NCI-H1436 (cell line): ENCODE measurements at places on chromosomes 6 and 20.
A peak's percentile ranks its signal among the peaks of the same experiment; 100 is the strongest.

DNA sequence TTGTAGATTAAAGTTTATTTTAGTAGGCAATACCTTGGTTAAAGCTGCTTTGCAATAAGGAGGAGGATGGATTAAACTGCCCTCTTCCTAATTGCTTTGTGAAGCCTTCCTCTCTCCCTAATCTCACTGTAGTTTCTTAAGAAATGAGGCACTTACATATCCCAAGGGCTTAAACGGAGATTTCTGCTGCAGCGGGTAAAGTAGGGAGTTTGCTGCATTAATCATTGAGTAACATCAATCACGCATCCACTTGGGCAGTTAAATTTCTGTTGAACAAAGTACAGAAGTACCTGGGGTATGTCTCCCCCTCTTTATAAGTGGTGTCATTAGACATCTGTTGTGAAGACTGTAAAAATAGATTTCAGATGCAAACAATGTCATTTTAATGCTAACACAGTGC, 29.5 kb upstream of the ARID1B start:
- DNase-seq: peak; percentile 21

DNA sequence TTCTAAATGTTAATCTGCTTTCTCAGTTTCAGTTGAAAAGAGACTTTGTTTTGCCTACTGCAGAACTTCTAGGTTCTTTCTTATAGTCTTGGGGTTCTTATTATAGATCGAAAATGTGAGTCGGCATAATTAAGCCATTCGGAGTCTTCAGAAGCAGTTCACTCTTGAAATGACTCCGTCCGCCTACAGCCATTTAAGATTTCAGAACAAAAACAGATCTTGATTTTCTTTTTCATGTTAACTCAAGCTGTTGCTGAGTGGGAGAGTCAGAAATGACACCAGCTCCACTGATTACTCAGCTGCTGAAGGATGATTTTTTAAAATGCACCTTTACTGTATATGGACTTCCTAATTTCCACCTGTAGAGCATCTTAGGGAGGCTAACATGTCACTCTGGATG, 15.9 kb downstream of the PRDM1 start:
- no peak for DNase-seq

- DNase-seq: no peak
Observed at GRCh38 chr6:79544299-79544927, 7.2 kb upstream of the LCA5 start.

- DNase-seq: no peak
Observed at GRCh38 chr6:45691426-45691825, 313.7 kb upstream of the SUPT3H start.

- DNase-seq: no peak
Observed at GRCh38 chr6:2656460-2657079, 94.2 kb downstream of the MYLK4 start.

DNA sequence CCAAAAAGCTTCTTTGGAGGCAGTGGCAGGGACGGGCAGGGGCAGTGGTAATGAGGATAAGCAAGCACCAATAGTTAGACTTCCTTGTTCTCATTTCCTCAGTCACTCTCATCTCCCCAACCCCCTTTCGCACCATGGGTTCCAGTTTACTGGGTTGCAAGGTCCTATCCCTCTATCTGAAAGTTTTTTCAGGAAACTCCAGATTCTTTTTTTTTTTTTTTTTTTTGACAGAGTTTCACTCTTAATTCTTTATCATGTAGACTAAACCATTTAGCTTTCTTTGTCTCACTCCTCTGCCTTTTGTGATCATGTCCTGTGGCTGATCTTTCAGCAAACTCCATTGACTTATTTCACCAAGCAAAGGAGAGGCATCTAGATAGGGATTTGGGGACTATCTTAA, 51.4 kb upstream of the GMDS start:
- DNase-seq: no peak

GRCh38 chr6:21423106-21423854, 170.3 kb upstream of the SOX4 start:
- DNase-seq: no peak

DNA sequence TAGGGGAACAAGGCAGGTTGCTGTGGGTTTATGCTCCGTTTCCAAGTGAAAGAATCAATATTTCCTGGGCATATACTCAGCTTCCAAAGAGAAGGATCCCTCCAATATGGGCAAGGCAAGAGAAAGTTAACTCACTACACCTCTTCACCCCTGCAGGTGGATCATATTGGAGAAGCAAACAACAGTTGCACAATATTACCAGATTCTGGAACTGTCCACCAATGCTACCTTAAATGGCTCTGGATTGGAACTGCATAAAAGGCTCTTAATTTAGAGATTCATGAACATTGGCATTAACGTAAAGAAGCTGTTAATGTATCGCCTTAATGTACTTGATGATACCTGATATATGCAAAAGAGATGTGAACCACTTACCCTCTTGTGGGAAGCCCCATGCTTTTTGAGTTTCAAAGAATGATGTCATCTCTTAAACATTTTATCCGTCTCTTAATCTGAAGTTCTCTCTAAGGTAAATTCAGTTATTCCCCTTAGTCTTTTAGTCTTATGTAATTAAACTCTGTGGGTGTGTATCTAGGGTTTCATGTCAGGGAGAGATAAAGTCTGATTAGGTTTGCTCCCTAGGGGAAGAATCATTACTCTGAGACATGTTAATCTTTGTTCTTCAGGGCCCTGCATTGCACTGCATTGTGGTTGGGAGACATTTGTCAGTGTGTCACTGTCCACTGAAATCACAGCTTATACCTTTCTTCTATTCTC, 99.5 kb downstream of the PHACTR1 start:
- no peak for DNase-seq

GRCh38 chr20:44601801-44602204, 19.4 kb downstream of the PKIG start:
- DNase-seq: no peak

GRCh38 chr6:109055771-109056235, 38.8 kb downstream of the SESN1 start:
- DNase-seq: no peak

DNA sequence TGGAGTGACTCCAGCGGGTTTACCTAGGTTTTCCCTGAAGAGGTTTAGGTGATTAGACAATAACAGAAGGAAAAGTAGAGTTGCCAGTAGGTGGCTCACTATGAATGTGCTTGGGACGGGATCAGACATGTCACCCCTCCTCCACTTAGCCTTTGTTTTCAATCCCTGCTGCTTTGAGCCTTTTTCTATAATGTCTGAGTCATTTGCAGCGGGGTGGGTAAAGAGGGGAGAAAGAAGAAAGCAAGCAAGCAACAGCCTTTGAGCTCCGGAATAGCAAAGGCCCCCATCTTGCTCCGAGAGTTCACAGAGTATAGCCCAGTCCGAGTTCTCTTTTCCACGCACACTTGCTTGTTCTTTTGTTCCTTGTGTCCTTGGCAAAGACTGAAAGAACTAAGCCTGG, 129.1 kb downstream of the PACRG start:
- peak; percentile 49 for DNase-seq

DNA sequence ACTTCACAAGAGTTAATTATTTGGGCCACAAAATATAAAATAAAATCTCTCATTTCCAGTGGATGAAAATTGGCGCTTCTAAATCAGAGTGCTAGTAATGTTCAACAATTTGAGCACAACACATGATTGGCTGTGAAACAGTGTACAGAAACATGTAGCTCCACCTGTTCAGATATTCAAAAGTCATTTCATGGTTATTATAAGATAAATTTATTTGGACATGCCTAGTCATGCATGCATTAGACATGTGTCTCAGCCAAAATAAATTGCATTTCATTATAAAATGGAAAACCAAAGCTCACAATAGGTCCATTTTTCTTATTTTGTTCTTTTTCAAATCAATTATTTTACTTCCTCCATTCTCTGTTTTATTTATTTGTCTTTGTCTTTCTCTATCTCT, 374.8 kb downstream of the LMBRD1 start:
- DNase-seq: no peak

GRCh38 chr6:42220807-42221206, 3.1 kb upstream of the MRPS10 start:
- DNase-seq: no peak

DNA sequence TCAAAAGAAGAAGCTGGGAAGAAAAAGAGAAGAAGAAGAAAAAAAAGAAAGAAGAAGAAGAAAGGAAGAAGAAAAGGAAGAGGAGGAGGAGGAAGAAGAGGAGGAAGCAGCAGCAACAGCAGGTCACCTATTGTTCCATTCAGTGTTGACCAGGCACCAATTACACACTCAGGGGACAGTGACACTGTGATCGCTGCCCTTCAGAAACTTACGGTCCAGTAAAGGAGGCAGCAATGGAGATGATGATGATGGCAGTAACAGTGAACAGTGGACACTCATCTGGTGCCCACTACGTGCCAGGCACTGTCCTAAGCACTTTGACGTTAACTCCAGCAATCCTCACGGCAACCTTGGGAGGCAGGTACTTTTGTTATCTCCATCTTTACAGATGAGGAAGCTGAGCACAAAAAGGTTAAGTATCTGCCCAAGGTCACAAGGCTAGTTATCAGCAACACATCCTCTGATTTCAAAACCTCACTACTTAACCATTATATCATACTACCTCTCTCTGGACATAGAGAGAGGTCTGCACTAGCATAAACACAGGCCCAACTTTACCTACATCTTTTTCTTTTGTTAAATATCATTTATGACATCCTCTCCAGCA, 83.2 kb downstream of the SLC22A23 start:
- no peak for DNase-seq

DNA sequence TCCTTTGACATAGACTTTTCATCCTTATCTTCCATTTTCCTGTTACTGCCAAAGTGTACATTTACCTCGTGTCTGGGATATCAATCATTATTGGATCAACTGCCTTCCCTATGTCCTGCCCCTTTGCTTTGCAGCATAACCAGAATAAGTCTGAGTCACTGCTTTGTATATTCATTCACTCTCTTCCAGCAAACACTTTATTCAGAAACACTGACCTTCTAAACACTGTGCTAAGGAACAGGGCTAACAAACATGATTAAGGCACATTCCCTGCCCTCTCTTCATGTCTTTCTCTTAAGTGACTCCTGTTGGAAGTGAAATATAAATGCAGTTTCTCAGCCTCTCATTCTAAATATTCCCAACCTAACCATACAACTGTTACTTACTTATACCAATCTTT, 66.9 kb downstream of the COL19A1 start:
- no peak for DNase-seq

GRCh38 chr20:14374196-14374595, 36.8 kb upstream of the FLRT3 start:
- no peak for DNase-seq

DNA sequence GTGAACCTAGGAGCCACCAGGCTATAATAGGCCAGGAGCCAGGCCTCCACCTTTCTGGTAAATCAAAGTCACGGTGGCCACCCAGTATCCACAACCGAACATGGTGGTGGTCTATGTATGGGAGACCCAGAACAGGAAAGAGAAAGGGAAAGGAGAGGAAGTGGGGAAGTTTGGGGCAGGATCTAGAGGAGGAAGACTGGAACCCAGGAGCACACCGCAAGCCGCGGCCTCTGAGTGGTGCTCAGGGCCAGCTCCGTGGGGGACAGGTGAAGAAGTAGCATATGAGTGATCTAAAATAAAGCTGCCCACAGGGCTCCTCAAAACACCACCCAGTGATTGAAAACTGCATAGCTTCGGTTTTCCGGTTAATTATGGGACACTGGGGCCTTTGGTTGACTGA, 214.8 kb downstream of the ZDHHC14 start:
- no peak for DNase-seq

DNA sequence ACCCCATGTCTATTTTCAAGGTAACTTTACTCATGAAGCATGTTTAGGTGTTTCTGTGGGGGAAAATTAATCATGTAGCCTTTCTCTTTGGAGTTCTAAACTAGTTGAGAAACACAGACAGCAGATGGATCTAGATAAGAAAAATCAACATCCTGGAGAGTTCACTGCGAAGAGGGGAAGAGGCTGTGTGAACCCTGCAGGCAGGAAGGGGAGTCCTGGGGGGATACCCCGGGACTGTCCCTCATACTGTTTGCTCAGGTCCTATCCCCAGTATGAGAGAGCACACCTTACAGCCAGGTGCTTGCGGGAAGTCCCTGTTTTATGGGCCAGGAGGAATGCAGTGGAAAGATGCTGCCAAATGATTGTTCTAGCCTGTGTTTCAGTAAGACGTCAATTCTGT, 32.7 kb downstream of the CHMP4B start:
- no peak for DNase-seq

DNA sequence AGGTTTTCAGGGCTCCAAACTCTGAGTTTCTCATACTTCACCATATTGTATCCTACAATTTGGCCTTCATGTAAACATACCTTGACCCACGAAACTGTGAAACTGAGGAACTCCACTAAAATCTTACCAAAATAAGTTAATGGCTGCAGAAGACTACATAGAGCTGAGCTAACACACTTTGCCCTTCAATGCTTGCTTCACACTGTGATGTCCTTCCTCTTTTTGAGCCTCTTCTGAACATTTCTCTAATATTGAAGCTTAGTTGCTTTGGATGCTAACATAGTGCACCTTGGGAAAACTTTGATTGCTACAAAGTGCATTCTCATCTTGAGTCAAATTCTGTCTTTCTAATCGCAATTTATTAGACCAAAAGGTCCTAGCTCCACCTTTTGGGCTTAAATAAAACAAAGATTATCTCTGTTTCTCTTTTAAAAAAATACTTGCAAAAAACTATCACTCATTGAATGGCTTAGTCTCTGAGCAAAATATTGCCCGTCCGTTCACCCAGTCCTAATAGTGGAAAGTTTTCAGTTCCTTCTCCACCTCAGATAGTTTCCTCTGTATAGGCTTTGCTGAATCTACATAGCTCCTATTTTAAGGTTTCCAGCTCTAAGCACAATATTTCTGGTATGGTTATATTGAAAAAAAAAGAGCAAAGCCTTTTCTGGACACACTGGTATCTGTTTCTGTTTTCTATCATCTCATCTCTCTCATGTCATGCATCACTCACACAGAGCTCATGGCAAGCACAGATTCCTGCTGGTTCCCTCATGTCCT, 494.6 kb downstream of the RFPL4B start:
- DNase-seq: no peak

DNA sequence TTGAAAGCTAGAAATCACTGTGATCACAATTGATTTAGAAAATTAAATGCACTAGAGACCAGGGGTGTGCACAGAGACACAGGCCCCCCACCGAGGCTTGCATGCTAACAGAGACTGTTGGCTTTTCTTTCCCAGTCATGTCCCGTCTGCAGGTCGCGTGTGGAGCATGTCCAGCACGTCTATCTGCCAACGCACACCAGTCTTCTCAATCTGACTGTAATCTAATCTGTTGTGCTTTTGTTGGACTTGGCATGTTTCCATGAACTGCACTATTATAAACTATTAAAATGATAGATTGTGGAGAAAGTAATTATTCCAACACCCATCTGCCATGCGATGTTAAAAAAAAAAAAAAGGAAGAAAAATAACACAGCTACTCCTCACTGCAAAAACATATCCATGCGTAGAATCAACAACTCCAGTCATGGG, 17.7 kb downstream of the MYLIP start:
- peak; percentile 10 for DNase-seq

GRCh38 chr6:169583886-169584541, 117.8 kb downstream of the WDR27 start:
- DNase-seq: no peak

- DNase-seq: no peak
Observed at GRCh38 chr20:51542571-51543421, at the start of gene NFATC2. Gene NFATC2, minus strand, starts transcription at chr20:51542719. Its CDS starts 220 bp downstream, at chr20:51542499.

- DNase-seq: no peak
Observed at GRCh38 chr6:72321788-72322187, 300.1 kb upstream of the KCNQ5 start.
